ENCODE measurements at places on chromosomes 16 and 17.

DNA sequence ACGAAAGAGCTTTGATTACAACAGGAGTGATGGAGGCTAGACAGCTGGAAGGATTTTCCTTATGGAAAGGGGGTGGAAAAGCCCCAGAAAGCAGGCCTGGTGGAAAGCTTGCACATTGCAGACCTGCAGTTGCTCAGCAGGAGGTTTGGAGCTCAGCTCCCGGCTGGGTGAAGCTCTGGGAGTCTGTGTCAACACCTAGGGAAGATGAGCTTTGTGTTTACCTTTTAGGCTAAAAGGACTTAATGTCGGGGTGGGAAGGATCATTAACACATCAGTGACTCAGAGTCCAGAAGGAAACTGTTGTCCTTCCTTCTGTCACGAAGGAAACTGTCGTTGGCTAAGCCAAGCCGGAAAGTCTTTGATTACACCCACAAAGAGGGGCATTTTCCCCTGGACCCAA lies 48.2 kb downstream of the RAP1GAP2 start:
- DNase-seq = no peak

- peak; percentile 5 for DNase-seq
These were observed 40.7 kb downstream of the IRX3 start for GRCh38 chr16:54245788-54246453.

- DNase-seq = no peak
These were observed 22.2 kb upstream of the RHOT1 start for GRCh38 chr17:32120141-32120540.

GRCh38 chr16:75256696-75257343 lies 5.4 kb upstream of the BCAR1 start:
- no peak for DNase-seq

DNA sequence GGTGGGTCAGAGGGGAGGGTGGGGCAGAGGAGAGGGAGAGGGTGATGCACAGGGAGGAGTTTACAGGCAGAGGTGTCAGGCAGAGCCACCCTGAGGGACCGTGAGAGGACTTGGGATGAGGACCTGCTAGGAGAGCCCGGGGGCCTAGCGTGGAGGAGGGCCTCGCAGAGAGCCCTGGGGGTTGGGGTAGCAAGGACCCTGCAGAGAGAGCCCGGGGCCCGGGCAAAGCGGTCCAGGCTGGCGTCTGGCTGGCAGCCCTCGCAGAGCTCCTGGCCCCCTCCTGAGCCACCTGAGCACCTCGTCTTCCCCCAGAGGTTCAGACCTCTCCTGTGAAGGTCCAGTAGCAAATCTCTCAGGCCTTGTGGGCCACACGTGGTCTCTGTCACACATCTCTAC lies 42.0 kb upstream of the ZNF469 start:
- DNase-seq = no peak

DNA sequence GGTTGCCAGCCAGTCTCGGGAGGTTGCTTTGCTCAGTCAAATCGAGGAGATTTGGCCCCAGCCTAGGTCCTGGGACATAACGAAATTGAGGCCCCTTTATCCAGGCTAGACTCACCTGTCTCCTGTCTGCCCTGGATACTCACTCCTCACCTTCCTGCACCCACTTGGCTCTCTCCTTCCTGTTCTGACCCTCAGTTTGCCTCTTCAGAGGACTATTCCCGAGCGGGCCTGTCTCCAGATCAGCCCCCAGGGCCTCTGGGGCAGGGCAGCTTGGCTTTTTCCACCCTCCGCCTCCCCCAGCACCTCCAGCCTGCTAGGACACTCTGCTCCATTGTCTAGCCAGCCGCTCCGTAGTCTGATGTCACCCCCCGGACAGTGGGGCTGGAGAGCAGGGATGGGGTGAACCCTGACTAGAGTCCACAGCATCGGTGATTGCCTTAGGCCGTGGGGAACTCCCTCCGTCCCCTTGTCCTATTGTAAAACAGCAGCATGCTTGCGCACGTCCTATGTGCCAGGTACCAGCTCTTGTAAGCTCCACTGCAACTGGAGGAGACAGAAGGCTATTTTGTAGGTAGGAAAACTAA lies 8.8 kb downstream of the WFIKKN2 start:
- DNase-seq = no peak

Measured in hematopoietic multipotent progenitor cell treated with erythropoietin and hydrocortisone succinate and interleukin-3 and kit ligand, for 4 days (in vitro differentiated cells).